Right cardiac atrium (tissue), 5 donors: ENCODE measurements at places on chromosomes 16 and 17. TPM values are rescaled to one million over a fixed set of nuclear protein-coding genes. Genes with fewer than 3 reads are reported as not detected.

Gene ANKS3
- total RNA-seq = 10.4 TPM

Gene SCARF1
- 9.9 TPM for total RNA-seq

Gene LRRC37A2
- total RNA-seq = 7.9 TPM

Gene CLDN7
- 2.5 TPM for total RNA-seq
